Stimulated activated CD4-positive, alpha-beta T cell treated with anti-CD3 and anti-CD28 coated beads, Interleukin-12 subunit alpha, Interleukin-12 subunit beta, amount 100 ng/mL, for 48 hours (primary cell): ENCODE measurements at places on chromosomes 3 and 15.

DNA sequence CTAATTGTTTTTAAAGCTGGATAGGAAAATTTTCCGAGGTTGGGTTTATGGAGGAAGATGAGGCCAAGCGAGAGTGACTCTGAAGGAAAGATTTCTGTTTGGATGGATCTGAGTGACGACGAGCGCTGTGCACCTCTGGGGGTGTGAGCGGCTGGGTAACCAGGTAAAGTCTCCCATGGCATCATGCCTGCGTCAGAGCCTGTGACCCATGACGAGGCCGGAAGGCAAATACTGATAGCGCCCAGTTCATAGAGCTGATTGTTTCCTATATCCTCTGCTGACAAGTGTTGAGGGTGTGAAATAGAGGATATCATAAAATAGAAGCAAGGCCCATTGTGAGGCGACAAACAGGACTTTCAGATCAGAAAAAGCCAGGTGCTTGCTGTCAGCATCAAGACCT, 33.7 kb upstream of the MAGEF1 start:
- DNase-seq, result no peak

- DNase-seq, result no peak
Observed at GRCh38 chr3:57530071-57530608, 14.0 kb downstream of the DNAH12 start.

GRCh38 chr15:66108483-66109265, 144.9 kb downstream of the MEGF11 start:
- no peak for DNase-seq

DNA sequence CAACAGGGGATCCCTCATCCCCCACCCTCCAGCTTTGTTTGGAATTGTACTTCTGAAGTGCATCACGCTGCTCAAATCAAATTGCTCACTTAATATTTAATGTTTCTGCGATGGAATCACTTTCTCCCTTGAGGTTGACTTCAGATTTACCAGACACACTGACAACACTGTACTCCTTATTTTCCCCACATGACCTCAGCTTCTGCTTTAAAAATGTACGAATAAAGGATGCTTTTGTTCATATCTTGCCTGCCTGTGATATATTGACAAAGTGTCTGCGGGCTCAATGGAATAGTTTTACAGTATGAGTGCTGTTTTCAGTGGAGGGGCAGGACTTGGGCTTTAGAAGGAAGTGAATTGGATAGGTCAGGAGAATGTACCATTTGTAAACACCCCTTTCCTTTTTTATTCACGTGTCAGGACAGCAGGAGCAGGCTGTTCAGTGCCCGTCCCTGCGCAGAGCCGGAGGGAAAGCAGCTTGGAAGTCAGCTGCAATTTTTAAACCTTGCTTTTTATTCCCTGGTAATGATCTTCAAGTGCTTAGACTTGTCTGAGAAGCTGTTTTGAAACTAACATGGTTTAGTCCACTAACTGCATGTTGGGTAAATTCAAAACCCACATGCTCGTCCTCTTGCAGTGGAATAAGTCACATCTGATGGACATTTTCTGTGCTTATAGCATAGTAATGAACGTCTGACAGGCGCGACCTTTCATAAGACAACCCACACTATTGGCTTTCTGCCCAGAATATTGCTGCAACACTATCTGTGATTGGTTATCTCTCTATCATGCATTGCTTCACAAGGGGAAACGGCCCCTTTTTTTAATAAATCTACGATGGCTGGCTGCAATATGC, 29.9 kb downstream of the MBNL1 start:
- DNase-seq, result no peak

GRCh38 chr3:18778094-18778493, 353.0 kb upstream of the SATB1 start:
- DNase-seq, result no peak

GRCh38 chr3:119173325-119173724, at the start of gene UPK1B:
Gene UPK1B, plus strand, starts transcription at chr3:119173598. Its CDS starts 13,144 bp downstream, at chr3:119186742.
- no peak for DNase-seq

GRCh38 chr15:70154718-70155347, 57.1 kb upstream of the TLE3 start:
- no peak for DNase-seq

GRCh38 chr3:27025718-27026117, 343.5 kb downstream of the NEK10 start:
- DNase-seq, result no peak

DNA sequence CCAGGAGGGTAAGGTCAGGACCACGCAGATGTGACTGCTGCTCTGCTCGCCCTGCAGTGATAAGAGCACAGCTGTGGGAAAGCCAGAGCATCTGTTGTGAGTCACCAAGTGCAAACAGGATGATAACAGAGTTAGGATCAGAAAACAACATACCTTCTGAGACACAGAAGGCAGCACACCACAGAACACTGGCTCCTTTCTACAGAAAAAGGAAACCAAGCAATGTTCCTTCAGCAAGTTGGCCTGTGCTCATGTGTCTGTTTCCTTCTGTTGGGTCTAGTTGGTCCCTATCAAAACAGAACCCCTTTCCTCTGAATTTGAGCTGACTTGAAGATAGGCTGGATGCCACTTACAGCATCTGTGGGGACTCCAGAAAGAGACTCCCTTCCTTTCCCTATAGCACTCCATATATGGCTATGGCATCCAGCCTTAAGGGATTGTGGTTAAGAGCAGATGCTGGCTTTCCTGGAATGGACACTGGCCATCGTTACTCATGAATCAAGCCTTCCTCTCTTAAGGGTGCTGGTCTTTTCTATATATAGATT, 440.7 kb upstream of the THBS1 start:
- DNase-seq, result no peak
